Inflammatory macrophage (primary cell): ENCODE measurements at places on chromosomes 12 and 14.

DNA sequence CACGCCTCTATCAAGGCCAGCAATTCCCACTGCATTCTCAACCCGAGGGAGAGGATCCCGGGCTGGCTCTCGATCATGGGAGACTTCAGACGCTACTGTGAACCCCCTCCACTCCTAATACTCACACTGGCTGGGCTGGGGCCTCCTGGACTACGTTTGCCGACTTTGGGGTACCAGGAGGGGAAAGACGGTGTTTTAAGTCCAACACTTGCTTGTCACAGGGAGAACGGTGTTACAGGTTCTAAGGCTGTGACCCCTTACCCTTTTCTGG lies 463 bp downstream of the NACA start:
- DNase-seq: no peak

- no peak for DNase-seq
Measured at GRCh38 chr14:105050551-105050897, 14.7 kb downstream of the GPR132 start.

DNA sequence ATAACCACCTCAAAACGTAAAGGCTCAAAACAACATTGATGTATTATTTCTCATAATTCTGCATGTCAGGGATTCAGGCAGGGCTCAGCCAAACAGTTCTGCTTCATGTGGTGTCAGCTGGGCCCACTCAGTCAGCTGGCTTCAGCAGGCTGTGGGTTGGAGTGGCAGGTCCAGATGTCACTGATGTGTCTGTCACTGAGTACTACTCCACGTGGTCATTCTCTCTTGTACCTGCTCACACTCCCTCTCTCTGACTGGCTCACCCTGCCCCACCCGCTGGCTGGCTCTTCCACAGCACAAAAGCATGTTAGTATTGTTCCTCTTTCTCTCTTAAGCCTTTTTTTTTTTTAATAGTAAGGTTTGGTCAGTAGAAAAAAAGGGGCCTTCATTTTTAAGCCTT lies 182.4 kb downstream of the DICER1 start:
- DNase-seq: no peak

- no peak for DNase-seq
Measured at GRCh38 chr12:46982629-46983392, 96.6 kb upstream of the PCED1B start.

DNA sequence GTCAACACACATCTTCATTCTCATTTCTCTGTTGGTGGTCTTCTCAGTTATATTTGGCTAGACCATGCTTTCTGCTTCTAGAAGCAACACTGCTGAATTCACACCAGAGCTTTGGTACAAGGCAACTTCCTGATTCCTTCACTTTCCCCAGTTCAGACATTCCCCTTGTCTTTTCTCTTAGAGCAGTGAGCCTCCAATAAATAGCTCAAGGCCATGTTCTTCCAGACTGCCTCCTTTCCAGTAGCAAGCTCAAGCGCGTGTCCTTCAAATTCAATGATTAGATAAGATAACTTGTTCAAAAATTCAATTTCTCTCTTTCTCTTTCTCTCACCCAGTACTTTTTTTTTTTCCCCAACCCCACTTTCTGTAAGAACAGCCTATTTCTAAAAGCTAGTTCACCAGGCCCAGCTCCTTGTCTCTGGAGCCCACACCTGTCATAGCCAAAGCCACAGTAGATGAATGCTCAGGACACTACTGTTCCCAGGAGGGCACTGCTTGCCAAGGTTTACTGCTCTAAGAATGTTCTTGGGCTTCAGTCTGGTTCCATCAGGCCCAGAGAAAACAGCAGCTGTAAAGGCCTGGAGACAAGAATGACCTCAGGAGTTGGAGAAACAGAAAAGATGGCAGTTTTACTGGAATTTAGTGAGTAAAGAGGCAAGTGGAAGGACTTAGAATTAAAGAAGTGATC lies 17.7 kb downstream of the TBK1 start:
- no peak for DNase-seq
